ENCODE measurements at places on chromosomes 13 and 19.

DNA sequence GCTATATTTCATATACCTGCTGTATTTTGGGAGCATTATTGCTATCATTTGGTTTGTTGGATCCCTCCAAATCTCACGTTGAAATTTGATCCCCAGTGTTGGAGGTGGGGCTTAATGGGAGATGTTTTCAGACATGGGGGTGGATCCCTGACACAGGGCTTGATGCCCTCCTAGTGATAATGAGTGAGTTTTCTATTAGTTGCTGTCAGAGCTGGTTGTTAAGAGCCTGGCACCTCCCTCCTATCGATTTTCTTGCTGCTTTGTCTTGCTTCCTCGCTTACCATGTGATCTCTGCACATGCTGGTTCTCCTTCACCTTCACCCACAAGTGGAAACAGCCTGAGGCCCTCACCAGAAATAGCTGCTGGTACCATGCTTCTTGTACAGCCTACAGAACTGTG, 259.9 kb upstream of the STARD13 start:
- DNase-seq, result no peak

GRCh38 chr19:55161571-55162322, 4.2 kb upstream of the TNNI3 start:
- DNase-seq, result no peak

DNA sequence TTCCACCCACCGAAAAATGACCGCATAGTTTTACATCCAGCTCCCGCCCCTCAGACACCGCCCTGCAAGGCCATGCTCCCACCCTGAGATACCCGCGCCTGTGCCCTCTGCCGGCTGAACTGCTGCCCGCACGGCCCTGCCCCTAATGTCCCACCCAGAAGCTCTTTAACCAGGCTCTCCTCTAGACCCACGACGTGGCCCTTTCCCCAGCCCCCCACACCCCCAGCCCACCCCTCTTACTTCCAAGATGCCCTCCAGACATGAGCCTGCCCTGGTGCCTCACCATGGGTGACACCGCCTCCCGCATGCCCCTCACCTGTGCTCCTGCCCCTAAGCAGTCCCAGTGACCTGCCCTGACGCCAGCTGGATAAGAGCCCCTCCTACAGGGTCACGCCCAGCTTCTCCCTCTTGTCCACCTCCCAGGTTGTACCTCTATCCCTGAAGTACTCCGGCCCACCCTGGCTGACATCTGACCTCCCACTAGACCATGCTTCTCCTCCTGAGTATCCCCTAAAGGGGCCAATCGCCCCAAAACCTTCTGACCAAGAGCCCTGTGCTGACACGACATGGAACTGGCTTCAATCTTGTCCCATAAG, 51.2 kb downstream of the COLGALT1 start:
- DNase-seq, result no peak

DNA sequence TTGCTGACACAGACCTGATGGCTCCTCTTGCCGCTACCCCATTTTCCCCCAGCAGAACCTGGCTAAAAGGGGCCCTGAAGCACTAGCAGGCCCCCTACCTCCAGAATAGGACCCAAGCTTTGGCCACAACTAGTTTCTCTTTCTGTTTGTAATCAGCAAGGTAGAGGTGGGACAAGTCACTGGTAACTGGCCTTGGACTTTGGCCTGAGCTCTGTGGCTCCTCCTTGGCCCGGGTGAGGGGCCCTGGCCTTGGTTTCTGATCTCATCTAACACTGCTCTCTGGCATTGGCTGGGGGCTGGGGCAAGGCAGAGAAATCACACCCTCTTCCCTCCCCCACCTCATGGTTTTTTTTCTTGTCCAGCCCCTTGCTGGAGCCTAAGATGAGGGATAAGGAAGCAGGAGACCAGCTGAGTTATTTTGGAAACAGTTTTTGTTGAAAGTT, 2.1 kb downstream of the CALM3 start:
- DNase-seq, result no peak

DNA sequence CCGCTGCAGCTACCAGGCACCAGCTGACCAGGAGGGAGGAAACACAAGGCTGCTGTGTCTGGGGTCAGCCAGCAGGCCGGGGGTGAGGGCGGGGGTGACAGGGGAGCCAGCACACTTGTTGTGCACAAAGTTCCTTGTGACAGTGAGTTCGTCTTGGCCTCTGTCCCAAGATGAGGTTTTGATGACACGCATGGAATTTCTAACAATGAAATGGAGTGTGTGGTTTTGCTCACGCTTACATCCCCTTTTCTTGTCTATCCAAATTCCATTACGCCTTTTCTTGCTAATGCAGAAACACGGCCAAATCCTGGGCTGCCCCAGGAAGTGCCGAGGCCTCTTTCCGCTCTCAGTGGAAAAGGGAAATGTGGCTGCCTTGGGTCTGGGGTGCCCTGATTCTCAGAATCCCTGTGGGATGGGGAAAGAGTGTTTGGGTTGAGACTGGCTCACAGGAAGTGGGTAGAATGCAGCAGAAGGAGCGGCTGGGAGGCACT, 73.8 kb downstream of the GADD45B start:
- no peak for DNase-seq

DNA sequence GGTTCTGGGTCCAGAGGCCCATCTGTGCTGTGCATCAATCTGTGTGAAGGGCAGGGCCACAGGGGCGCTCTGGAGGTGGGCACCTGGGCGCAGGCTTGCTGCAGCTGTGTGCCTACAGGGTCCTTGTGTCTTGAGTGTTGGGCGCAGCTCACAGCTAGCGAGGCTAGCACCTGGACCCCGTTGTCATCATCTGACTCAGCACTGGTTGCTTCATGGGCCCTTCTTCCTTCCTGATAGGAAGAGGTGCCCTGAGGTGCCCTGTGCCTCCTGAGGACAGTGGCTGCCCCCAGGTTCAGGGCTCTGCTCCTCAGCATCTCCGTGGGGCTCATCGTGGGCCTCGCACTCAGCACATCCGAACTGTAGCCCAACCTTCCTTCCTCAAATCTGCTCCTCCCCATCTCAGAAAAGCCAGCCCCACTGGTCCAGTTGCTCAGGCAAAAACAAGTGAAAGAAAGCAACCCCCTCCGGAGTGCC, 54.8 kb downstream of the GATAD2A start:
- DNase-seq, result no peak

GRCh38 chr13:30806784-30807183, 71.4 kb downstream of the ALOX5AP start:
- DNase-seq, result no peak

GRCh38 chr13:114146629-114147028, 14.2 kb upstream of the RASA3 start:
- DNase-seq, result no peak

DNA sequence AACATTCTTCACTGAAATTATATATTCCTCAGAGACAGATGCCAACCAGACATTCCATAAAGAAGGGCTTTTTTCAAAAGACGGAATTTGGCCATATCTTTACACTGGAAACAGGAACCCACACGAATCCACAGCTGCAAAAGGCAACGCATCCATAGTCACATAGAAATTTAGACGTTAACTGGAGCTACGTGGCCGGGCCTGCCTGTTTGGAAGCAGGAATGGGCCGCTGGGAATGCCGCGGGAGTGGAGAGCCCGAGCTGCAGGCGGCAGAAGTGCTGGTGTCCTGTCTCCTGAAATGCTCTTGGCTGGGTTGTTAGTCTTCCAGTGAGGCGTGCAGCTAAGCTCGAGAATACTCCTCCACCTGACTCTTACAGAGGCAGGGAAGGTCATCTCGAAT, 122.2 kb downstream of the KL start:
- no peak for DNase-seq

- no peak for DNase-seq
These were observed 16.7 kb downstream of the SYDE1 start for GRCh38 chr19:15123900-15124299.

GRCh38 chr13:82298106-82298505, 1584.2 kb downstream of the SLITRK1 start:
- no peak for DNase-seq

DNA sequence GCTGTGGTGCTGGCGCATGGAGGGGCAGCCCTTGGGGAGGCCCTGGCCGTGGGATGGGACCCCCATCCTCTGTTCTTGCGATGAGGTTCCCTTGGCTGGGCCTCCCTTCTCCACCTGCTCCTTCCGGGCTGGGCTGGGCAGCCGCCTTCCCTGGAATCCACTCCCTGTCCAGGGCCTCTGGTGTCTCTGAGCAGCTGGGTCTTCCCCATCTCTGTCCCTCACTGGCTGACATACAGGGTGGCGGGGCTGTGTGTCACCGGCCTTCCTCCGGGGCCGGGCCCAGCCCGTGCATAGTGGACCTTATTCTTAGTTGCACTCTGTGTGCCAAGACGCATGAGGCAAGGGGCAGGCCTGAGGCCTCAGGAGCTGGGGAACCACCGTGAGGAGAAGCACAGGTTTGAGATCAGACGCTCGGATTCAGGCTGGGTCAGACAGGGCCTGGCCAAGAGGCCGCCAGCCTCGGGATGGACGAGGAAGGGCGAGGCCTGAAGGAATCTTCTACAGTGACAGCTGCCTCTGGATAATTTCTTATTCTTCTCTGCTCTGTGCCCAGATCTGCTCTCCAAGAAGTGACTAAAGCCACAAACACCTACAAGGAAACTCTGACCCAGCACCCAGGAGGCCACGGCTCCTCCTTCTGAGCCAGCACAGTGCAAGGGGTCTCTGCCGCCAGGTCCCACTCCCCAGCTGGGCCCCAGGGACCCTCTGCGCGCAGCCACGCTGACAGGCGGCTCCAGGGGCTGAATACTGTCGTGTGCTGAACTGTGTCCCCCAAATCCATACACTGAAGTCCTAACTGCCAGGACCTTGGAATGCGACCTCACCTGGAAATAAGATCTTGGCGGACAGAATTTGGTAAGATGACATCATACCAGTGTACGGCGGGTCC, 11.0 kb downstream of the SGTA start:
- DNase-seq, result no peak

DNA sequence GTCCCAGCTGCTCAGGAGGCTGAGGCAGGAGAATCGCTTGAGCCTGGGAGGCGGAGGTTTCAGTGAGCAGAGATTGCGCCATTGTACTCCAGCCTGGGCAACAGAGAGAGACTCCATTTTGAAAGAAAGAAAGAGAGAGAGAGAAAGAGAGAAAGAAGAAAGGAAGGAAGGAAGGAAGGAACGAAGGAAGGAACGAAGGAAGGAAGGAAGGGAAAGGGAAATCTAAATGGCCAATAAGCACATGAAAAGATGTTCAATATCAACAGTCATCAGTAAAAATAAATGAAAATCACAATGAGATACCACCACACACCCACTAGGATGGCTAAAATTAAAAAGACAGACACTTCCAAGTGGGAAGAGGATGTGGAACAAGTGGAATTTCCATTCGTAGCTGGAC, 19.7 kb downstream of the FXYD5 start:
- no peak for DNase-seq

GRCh38 chr13:44237276-44237767, 136.3 kb upstream of the SERP2 start:
- DNase-seq, result no peak

DNA sequence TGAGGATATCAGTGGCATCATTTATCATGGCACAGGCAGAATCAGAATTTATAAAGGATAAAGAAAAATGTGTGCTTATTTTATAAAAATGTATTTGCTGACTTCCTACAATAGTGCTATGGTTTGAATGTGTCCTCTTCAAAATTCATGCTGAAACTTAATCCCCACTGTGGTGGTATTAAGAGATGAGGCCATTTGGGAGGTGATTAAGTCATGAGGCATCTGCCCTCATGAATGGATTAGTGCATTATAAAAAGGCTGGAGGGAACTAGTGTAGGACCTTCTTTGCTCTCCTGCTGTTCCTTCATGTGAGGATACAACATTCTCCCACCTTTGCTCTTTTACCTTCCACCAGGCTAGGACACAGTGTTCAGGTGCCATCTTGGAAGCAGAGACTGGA, 212.8 kb downstream of the RFC3 start:
- no peak for DNase-seq

DNA sequence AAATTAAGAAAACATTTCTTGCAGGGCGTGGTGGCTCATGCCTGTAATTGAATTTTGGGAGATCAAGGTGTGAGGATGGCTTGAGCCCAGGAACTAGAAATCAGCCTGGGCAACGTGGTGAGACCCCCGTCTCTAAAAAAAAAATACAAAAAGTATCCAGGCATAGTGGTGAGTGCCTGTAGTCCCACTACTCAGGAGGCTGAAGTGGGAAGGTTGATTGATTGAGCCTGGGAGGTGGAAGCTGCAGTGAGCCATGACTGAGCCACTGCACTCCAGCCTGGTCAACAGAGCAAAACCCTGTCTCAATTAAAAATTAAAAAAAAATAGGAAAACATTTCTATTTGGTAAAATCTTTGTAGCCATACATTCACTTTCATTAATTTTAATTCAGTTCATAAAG, 526.5 kb downstream of the PCDH9 start:
- no peak for DNase-seq

- DNase-seq, result no peak
These were observed 7.5 kb downstream of the ZNF610 start for GRCh38 chr19:52343548-52343947.

GRCh38 chr13:32056316-32056715, 24.7 kb downstream of the FRY start:
- no peak for DNase-seq

GRCh38 chr13:40342461-40342860, 324.0 kb downstream of the FOXO1 start:
- DNase-seq, result no peak

- DNase-seq, result no peak
These were observed 373.0 kb downstream of the COG6 start for GRCh38 chr13:40028446-40028845.

DNA sequence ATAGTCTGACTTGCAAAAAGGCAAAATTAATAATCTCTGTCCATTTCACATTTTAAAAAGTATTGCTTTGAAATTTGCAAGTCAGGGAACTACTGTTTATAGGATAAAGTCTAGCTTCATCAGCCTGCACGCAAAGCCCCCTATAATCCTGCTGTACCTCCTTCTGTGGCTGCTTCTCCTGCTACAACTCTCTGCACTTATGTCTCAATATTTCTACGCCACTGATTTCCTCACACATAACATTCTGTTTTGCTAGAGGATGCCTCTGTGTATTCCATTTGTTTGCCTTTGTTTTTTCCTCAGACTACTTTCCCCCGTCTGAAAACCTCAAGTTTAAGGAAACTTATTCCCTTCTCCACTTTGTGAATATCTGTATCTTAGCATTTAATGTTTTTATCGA, 389.9 kb downstream of the RFC3 start:
- DNase-seq, result no peak

GRCh38 chr13:64697226-64697625, 2532.9 kb downstream of the PCDH9 start:
- no peak for DNase-seq

DNA sequence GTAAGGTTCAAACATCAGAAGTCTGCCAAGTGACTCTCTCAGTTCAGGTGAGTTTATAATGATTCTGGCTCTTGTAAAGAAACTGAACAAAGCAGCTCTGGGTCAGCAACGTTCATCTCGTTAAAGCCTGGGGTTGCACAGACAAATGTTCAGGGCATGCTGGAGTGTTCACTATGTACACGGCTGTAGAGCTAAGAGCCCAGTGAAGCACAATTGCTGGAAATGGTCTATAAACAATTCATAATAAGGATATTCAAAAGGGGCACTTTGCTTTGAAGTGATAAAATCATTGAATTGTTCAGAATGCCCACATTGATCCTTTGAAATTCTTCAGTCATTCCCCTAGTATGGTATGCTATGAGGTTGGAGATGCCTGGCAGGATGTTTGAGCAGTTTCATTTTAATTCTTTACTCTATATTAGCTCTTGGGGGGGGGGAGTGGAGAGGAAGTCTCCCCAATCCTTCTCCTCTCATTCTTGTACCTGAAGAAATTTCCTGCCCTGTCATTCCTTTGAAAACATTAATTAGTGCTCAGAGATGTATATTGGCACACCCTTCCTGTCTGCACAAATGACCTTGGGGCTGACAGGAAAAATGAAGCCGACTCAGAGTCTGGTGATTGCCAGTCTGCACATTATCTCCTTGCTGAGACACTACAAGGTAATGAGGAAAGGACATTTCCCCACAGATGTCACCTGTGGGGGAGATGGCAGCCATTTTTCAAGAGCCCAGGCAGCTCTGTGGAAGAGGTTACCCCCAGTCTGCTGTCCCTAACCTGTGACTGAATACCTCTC, 145.5 kb downstream of the DLEU7 start:
- no peak for DNase-seq
